ENCODE measurements at places on chromosomes 4 and X.
A peak's percentile ranks its signal among the peaks of the same experiment; 100 is the strongest.

- DNase-seq: peak; percentile 33
These were observed 326.3 kb upstream of the ZCCHC13 start for GRCh38 chrX:73977542-73978169.

DNA sequence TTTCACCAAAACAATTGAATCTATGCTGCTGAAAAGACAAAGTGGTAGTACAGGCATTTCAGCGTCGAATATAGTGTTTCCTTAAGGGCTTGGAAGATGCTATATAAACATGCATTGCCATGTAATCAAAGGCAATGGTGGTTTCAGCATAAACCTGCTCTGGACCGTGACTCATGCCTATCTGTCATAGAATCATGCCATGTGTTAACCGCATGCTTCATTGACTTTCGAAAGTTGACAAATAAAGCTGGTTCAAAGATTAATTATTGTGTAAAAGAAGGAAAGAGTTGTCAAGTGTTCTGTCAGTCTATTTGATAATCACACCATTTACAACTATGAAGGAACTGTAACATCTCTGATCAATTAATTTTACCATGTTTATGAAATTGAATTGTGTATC is 83.2 kb downstream of the FUNDC1 start:
- DNase-seq: no peak

DNA sequence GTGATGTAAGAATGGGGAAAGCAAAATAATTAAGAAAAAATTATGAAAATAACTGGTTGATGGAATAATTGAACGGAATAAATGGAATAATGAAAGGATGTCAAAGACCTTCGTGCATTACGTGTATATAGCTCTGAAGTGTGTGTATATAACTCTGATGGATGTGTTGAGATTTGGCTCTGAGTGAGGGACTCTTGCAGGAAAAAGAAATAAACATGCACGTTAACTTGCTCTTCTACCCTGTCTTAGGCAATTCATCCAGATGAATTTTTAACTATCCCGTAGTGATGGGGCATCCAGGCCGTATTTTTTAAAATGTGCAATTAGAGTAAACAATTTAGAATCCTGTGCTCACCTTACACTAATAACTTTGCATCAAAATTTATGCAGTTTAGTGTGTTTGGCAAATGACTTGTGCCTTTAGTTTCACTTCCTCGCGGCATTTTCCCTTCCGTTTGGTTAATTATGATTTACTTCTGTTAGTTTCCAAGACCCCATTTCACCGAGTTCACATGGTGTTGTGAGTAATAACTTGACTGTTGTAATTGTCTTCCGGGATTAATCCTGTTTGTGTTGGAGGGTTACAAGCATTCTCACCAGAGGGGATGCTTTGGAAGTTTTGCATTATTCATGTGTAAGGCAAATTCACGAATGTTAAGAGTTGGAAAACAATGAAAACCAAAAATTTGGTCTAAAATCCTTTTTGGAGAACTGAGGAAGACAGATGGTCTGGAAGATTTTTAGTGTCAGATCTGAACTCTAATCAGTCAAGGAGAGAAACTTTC is 256.5 kb upstream of the FAT1 start:
- no peak for DNase-seq

GRCh38 chr4:184280137-184280536 is 62.5 kb upstream of the ENPP6 start:
- no peak for DNase-seq

GRCh38 chr4:120723986-120724385 is 198.5 kb downstream of the PRDM5 start:
- no peak for DNase-seq

- DNase-seq: no peak
These were observed 56.3 kb downstream of the DTHD1 start for GRCh38 chr4:36337665-36338185.

- DNase-seq: no peak
These were observed 55.9 kb upstream of the IL15 start for GRCh38 chr4:141580523-141580922.

DNA sequence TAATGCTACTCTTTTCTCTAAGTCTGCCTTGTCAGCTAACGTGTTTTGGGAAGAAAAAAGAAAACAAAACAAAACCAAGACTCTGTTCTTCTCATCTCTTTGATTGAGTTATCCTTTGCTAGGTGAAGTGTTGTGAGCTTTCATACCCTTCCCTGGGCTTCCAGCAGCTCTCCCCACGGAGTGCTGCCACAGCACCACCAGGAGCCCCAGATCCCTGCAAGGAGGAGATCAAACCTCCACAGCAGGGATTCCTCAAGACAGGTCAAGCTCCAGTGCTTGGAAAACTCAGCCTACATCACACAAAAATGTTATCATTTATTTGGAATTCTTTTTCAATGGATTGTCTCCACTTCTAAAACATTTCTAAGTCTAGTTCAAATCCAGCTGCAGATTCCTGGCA is 1981.9 kb upstream of the TENM3 start:
- DNase-seq: no peak

- peak; percentile 24 for DNase-seq
These were observed 38.8 kb downstream of the MSN start for GRCh38 chrX:65706041-65706828.
